Left ventricle myocardium superior (tissue), 1 donor: ENCODE measurements at places on chromosomes 7 and 10. TPM values are rescaled to one million over a fixed set of nuclear protein-coding genes. Genes with fewer than 3 reads are reported as not detected.

DNA sequence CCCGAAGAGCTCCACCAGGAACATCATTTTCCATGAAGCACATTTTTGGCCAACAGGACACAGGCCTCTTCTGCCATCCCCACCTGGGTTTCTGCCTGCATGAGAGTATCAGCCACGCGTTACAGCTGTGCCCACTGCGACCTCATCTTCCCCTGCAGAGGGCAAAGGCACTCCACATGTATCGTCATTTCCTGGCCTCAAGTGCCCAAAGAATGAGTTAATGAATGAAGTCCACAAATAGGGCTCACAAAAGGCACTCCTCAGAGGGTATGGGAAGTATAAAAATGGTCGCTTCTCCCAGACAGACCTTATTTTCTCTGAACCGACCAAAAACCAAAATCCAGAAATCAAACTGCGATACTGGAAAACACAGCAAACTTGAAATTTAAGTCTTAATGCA, 18.5 kb downstream of the ELMO1 start:
- no peak for DNase-seq

DNA sequence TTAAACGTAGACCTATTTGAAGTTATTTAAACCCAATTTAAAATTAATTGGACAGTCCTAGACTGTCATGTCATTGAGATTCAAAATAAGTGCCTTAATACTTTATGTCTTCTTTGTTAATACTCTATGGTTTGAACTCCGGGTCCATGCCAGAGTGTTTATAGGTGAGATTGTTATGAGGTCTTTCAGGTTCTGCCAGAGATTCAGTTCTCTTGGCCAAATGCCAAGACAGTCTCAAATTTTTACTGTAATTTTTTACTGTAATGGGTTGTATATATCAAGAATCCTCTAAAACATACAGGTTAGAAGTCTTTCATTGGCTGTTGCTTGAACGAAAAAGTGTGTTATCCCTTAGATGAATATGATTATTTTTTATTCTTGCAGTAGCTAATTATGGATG, 3.9 kb downstream of the ADD3 start:
- no peak for DNase-seq

DNA sequence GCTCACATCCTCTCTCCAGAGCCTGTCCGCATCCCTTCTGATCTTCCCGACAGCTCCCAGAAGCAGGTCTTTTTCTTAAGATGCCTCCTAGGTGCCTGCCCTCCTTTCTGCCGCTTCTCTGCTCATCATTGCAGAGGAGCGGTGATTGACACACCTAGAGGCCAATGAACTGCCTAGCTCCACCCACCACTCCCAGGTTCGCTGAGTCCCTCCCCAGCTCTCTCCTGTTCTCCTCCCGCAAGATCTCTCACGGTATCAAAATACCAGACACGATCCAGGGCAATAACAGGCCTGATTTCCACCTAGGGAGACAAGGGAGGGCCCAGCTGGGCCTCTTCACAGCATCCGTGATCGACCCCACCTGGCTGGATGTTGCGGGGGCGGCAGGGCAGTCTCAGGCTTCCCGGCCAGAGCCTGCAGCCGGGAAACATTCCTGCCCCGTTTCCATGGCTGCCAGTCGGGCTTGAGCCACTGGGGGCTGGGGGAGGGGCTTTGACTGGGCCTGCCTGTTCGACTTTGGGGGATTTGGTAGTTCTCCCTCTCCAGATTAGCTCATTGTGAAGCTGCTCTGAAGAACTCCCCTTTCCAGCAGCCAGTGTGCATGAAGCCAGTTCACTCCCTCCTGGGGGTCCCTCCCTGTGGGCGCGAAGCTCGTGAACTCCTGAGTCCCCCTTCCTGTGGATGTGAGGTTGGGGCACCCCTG, 373.5 kb downstream of the RPS24 start:
- peak; percentile 89 for DNase-seq

DNA sequence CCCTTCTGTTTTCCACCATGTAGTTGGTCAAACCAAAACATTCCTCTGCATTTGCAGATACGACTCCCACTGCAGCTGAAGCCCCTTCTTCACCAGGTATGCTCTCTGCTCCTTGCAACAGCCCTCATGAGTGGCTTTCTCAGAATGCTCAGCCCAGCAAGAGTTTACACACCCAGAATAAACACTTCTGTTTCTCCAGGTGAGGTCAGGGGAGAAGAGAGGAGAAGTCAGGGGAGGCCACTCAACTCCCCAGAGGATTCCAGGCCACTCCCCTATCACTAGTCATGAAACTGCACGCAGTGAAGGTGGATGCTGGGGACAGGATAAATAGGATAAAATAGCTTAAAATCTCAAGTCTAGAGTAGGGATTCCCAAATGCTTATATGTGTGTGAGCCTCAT, 31.2 kb downstream of the CUZD1 start:
- no peak for DNase-seq

- DNase-seq: no peak
Measured at GRCh38 chr10:43940898-43941837, 292.5 kb upstream of the ZNF32 start.

DNA sequence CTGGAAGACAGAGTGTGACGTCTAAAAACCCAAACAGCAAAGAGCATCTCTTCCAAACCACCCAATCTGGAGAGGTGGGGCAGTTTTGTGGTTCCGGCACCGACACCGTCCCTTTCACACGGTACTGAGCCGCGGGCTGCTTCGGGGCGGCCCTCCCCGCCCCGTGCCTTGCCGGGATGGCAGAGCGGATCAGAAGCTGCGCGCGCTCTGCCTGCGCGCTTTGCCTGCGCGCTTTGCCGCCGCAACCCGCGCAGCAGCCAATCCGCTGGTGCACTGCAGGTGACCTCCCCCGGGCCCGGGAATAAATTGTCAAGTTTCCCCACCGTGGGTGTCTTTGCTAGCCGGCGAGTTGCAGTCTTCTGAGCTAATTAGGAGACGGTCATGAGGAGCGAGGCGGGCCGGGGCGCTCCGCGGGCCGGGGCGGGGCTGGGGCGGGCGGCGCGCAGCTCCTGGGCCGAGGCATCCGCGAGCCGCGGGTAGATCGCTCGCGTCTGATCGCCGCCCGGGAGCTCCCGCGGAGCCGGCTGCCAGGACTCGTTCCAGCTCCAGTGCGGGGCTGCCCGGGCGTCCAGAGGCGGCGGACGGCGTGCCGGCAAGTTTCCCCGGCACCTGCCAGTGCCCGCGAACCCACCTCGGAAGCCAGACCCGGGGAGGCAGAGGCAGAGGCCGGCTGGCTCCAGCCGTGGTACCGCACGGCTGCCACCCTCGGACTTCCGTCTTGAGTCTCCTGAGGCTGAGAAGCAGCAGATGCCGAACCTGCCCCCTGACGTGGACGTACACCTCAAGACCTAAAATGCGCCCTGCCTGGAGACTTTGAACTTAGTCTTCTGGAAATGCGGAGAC, 536.0 kb upstream of the GALNT17 start:
- DNase-seq: peak; percentile 33

- no peak for DNase-seq
Measured at GRCh38 chr10:114801411-114801813, 20.2 kb upstream of the FHIP2A start.

GRCh38 chr10:12605580-12606405, 256.4 kb downstream of the CAMK1D start:
- peak; percentile 68 for DNase-seq

- no peak for DNase-seq
Measured at GRCh38 chr10:114577133-114577532, 80.9 kb downstream of the ABLIM1 start.

- DNase-seq: no peak
Measured at GRCh38 chr7:115471891-115472290, 550.0 kb downstream of the MDFIC start.

DNA sequence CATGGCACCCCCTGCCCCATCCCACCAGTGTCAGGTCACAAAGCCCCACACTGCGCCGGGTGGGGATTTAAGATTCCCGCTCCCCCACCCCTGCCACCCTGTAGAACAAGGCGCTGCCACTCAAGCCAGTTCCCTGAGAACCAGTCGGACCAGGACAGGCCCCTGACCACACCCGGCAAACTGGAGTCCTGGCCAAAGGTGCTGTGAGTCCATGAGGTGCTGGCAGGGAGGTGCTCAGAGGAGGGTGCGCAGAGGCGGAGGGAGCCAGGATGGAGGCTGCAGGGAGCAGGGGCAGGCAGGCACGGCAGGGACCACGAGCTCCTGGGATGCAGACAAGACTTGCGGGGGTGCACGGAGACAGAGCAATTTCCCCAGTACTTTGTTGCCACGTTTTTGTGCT, 19.7 kb upstream of the GDI2 start:
- DNase-seq: no peak

The LIPM gene
- total RNA-seq: not detected

The CLRN3 gene
- total RNA-seq: not detected

The HSPA12A gene
- 22.5 TPM for total RNA-seq
